NCI-H1436 treated with DMSO at 0.1 percent for 48 hours (cell line): ENCODE measurements at places on chromosomes 2 and 18.

DNA sequence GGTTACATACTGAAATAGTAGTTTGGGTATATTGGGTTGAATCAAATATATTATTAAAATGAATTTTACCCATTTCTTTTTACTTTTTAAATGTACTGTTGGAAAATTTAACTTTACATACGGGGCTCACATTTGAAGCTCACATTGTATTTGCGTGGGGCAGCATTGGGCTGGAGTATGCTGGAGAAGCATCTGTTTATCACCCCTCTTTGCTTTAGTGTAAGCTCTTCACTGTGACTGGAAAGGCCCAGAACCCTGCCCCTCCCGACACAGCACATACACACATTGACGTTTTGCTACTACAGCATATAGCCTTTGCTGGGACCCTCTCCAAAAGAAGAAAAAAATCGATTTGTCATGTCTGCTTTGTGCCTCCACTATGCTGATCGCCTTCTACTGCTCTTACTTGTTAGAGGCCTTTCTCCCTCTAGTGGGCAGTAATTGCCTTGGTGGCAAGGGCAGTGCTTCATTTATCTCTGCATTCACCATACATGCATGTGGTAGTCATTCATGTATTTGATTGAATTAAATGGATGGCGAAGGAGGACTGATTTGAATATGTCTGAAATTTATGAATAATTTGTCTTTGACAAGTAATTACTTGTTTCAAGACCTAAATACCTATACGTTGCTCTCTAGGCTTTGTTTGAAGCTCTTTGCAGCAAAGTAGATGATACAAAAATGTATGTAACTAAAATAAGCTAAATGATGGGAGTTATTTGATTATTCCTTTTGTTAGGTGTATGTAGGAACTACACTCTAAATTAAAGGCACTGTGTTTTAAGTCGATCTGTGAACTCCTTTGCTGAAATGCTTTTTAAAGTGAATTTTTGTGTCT lies 37.4 kb downstream of the VAPA start:
- DNase-seq = no peak

- no peak for DNase-seq
These were observed 184.2 kb downstream of the KCNJ3 start for GRCh38 chr2:154882725-154883124.

- DNase-seq = peak; percentile 82
These were observed 146.3 kb downstream of the MAP2 start for GRCh38 chr2:209570194-209570593.

DNA sequence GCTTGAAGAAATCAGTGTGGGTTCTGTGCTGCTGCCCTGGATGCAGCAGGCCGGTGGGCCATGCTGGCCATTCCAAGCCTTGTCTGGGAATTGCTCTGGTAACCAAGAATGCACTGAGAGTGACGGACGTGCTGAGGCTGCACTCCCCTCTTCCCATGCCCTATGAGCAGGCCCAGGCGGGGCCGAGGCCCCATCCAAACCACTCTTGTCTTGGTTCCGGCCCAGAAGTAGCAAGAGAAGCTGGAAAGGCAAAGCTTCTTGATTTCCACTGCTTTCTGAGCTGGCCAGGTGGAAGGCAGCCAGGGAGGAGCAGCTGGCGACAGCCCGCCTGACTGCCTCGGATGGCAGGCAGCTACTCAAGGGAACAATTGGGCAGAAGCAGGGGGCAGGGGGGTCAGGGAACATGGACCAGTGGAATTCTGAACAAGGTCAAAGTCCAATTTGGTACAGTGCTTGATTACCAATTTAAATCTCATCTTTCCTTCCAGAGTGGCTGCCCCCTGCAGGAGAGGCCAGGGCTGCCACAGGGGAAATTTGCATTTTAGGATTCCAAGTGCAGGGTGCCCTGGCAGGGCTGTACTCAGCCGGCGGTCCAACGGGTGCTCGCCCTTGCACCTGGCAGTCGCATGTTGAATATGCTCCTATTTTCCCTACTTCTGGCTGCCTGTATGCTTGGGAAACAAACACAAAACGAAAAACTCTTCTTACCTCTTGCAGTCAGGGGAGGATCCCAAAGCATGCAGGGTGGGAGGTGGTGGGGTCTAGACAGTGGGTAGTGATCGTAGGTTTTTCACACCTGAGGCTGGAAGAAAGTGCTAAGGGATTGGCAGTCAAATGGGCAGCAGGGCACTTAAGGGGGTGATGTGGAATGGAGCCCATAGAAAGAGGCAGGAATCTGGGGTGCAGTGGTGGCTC lies 67.3 kb downstream of the LIPG start:
- no peak for DNase-seq

DNA sequence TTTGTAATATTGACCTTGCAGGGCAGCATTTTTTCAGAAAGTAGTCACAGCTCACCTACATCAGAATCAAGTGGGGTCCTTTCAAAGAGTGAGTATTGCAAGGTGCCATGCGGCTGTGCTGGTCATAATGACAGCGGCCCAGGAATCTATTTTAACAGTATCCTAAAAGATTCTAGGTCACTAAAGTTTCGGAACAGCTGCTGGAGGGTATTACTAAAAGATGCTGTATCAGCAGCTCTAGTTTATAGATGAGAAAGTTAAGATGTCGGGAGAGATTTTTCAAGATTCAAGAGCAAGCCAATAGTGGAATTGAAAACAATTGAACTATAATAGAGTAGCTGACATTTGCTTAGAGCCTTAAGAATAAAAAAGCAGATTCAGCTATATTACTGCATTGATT lies 336.0 kb downstream of the SLC8A1 start:
- DNase-seq = no peak

GRCh38 chr2:37600735-37601134 lies 70.7 kb downstream of the CDC42EP3 start:
- DNase-seq = no peak

DNA sequence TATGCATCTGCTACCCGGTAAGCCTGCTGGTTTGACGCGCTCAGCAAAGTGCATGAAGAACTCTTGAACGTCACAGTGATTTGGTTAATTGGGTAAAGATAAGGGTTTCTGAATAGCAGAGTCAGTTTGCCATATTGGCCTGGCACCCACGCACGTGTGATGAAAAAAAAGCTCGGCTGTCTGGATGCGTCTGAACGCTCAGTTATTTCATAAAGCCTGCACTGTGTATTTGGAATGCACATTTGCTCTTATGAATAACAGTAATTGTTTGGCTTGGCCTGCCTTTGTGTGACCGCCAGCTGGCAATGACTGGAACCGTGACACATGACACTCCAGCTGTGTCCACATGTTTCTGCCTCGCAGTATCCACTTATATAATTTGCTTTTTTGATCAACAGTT lies 129.2 kb upstream of the MEIS1 start:
- DNase-seq = peak; percentile 50

GRCh38 chr18:32349728-32350395 lies 120.8 kb downstream of the GAREM1 start:
- no peak for DNase-seq

GRCh38 chr18:32284284-32284683 lies 94.4 kb downstream of the MEP1B start:
- DNase-seq = no peak

DNA sequence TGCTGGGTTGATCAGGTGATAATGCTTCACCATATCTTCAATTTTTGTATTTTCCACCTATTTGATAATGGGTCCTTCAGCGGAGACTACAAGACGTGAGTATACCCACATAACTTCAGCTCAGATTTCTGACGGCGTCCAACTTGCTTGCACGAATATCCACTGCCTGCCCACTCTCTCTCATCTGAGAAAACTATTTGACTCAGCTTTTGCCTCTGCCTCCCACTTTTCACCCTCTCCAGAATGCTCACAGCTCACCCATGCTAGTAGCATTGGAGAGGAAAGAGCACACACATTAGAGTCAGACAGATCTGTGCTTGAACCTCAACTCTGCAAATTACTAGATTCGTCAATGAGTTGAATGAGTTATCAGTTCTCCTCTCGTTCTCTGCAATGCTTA lies 166.8 kb downstream of the BCL2 start:
- no peak for DNase-seq

DNA sequence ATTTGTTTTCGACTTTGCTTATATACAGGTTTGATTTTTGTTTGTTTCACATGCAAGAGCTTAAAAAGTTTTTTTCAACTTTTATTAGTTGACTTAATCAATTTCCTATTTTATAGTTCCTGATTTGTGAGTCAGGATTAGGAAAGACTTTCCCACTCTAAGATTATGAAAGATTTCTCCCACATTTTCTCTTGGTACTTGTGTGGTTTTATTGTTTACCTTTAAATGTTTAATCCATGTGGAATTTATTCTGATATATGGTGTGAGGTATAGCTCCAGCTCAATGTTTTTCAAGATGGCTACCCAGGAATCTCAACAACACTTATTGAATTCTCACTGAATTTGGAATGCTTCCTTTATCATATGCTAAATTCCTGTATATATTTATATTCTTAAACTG lies 117.8 kb upstream of the LGALSL start:
- DNase-seq = no peak

- DNase-seq = no peak
These were observed 167.4 kb upstream of the MAP3K20 start for GRCh38 chr2:172908275-172908674.

DNA sequence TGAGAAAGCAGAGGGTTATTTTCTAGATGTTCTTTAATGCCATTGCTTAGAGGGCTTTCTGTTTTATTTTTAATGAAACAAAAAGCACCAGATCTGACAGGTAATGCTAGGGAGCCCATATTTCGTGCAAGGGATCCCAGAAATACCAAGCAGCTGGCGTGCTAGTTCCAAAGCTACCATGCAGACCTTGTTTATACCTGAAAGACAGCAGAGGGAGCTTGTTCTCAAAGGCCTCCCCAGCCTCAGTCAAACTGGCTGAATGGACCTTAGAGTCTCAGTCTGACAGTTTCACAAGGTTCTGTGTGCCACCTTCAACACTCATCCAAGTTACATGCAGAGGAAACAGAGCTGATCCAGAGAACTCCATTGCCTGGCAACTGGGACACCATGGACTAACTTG lies 48.6 kb downstream of the GALNT14 start:
- no peak for DNase-seq

- DNase-seq = no peak
These were observed 220.4 kb upstream of the MEX3C start for GRCh38 chr18:51417643-51418483.

DNA sequence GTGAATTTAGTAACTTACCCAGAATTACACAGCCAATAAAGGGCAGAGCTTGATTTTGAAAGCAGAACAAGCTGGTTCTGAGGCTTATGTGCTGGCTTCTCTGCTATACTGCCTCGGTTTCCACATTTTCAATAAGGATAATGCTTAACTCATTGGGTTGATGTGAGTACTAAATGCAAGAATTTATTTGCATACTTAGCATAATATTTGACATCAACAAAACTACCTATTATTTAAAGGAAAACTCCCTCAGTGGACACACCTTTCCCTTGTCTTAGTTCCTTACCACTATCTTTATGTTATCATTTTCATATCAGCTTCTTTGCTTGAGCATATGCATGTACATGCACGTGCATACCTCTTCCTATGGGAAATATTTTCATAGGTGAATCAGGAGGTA lies 3.0 kb upstream of the TGFA start:
- no peak for DNase-seq

DNA sequence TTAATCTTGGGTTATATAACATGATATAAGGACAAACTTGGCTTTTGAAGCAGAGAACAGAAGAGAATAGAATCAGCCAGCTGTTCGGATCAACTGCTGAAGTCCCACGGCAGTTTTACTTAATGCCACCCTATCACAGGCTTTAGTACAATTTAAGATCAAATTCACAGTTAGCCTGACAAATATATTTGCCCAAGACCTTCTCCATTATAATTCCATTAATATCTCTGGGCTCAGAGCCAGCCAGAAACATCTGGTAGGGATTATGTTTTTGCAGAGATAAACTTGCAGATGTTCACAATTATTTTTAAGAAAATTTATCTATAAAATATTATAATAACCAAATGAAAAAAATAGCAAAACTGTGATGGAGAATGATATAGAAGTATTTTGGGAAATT lies 381.4 kb downstream of the RAD51AP2 start:
- no peak for DNase-seq

GRCh38 chr18:21345840-21346239 lies 103.8 kb downstream of the GREB1L start:
- DNase-seq = no peak

- DNase-seq = no peak
These were observed 345.7 kb downstream of the CYP26B1 start for GRCh38 chr2:71801969-71802368.

DNA sequence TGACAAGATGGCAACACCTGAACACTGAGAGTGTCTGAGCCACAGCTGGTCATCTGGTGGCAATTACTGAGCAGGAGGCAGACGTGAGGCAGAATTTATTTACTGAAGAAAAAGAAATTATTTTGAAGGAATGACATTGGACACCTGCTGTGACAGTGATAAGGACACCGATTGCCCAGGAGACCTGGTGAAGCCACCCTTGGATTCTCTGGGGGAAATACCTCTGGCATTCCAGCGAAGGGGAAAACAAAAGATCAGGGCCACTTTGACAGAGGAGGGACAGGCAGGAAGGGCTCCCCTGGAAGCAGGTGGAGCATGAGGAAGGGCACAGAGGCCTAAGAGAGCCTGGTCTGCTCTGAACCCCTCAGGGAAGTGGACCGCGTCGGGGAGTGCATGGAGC lies 85.4 kb upstream of the ALPP start:
- no peak for DNase-seq

- DNase-seq = no peak
These were observed 11.3 kb upstream of the TMSB10 start for GRCh38 chr2:84894131-84894586.

DNA sequence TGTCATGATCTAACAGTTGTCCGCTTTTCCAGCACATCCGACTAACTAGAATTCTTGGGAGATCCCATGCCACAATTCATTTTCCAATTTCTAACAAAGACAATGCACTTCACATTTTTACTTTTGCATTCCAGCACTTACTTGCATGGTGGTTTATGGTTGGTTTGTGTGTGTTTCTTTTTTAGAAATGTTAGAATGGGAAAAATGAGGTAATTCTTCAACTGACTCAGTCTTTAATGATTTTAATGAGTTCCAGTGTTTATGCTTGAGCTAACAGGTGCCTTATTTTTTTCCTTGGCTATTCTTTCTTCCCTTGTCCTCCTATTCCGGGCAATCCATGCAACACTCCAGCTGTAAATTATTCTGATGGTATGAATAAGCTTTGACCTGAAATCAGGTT lies 46.4 kb downstream of the SLC8A1 start:
- no peak for DNase-seq

GRCh38 chr2:237065071-237065377 lies 20.7 kb upstream of the COPS8 start:
- no peak for DNase-seq

- DNase-seq = no peak
These were observed 59.3 kb upstream of the ACVR1 start for GRCh38 chr2:157935378-157935906.

- DNase-seq = no peak
These were observed 41.6 kb downstream of the PPIG start for GRCh38 chr2:169625781-169626180.

GRCh38 chr2:10989782-10990181 lies 78.0 kb downstream of the KCNF1 start:
- DNase-seq = no peak

GRCh38 chr2:102391565-102391964 lies 31.4 kb upstream of the IL18RAP start:
- no peak for DNase-seq

- no peak for DNase-seq
These were observed 223.9 kb downstream of the CDCA7 start for GRCh38 chr2:173578404-173579107.
